ENCODE measurements at places on chromosomes 2 and 18.

- DNase-seq, result no peak
These were observed 11.0 kb upstream of the HK2 start for GRCh38 chr2:74822771-74823566.

DNA sequence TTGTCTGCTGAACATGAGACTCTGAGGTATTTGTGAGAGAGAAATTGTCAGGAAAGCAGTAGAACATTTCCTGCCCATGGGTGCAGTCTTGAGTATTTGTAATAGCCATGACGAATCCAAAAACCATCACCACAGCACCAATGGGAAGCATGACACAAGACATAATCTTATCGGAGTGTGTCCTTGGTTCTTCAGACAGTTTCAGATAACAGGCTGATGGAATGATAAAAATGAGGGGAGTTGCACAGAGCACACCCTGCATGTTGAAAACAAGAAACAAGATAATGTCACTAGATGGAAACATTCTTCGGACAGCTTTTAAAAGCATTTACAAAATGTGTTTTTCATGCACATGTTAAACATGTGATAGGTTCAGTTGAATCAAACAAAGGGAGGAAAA lies 56.9 kb downstream of the SLC38A11 start:
- DNase-seq, result no peak

DNA sequence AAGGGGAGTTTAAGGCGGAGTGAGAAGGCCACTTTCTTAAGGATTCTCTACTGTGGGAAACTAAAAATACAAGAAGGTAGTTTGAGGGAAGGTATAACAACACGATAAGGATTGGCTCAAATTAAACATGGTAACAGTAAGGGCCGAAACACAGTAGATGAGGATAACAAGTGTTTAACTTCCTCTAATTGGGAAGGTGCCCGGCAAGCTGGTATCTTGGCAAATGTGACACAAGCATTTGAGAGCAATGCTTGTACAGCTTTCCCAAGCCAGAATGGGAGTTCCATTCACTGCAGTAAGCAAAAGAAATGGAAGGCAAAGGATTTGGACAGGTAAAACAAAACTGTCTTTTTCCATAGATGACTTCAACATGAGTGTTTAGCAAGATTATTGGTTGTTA lies 19.8 kb downstream of the USP40 start:
- DNase-seq, result no peak

DNA sequence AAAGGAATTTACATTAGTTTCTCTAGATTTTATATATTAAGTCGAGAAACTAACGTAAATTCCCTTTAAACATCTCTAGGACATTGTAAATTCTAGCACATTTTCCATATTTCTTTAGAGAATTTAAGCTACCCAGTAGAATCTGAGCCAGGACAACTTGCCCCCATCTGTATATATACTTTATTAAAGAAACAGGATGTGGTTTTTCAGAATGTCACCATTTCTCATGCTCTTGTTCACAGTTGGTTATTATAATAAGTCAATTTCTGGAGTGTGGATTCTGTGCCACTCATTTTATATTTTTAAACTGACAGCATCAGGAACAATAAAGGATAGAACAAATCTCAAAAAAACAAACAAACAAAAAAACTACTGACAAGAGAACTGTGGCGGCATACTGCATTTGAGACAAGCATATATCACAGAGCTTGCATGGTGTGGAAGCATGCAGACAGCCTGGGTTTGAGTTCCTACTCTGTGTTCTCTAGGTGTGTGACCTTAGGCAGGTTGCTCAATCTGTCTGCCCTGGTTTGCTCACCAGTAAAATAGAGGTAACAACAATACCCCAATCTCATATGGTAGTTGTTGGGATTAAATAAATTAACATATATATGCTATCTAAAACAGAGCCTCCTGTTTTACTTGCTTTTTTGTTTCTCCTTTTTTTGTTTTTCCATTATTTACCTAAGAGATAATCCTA lies 61.4 kb upstream of the DNER start:
- DNase-seq, result peak; percentile 10

DNA sequence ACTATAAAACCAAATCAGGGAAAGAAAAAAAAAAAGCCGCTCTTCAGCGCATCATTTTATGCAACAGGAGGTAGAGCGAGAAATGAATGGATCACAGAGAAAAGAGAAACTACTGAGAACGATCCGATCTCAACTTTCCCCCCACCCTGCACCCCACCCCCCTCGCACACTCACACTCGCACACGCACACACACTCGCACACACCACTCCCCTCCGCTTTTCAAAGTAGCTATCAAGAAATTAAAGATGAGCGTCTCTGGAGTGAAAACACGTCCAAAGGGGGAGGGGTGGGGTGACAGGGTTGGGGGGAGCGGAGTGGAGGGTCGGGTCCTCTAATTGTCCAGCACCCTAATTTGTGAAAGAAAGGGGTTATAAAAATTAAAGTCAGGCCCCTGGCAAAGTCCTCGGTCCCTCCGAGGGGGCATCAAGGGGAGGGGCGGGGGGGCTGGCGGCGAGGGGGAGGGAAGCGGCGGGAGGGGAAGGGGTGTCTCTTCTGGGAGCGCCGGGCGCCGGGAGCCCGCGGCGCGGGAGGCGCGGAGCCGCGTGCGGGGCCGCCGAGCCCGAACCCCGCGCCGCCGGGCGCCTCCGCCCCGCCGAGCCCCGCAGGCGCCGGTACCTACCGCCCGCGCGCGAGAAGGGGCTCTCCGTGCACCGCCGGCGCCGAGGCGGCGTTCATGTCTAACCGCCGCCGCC lies 428 bp downstream of the TCF4 start:
- DNase-seq, result peak; percentile 38

GRCh38 chr18:56799756-56800155 lies 148.6 kb downstream of the WDR7 start:
- no peak for DNase-seq

DNA sequence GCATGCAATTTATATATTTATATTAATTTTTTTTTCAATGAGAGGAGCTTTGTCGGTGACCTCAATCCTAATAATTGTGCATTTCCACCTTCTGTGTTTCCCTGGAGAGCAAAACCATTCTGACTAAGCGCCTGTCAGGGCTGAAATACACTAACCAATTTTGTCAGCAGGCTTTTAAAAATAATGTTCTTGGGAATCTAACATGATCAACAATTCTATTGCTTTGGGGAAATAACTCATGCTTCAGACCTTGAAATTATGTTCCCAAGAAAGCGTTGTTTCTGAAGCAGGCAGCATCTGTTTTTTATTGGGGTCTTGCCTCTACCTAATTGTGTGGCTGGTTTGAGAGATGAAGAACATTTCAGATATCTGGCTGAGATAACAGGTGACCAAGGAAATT lies 129.1 kb upstream of the ALKAL2 start:
- no peak for DNase-seq

DNA sequence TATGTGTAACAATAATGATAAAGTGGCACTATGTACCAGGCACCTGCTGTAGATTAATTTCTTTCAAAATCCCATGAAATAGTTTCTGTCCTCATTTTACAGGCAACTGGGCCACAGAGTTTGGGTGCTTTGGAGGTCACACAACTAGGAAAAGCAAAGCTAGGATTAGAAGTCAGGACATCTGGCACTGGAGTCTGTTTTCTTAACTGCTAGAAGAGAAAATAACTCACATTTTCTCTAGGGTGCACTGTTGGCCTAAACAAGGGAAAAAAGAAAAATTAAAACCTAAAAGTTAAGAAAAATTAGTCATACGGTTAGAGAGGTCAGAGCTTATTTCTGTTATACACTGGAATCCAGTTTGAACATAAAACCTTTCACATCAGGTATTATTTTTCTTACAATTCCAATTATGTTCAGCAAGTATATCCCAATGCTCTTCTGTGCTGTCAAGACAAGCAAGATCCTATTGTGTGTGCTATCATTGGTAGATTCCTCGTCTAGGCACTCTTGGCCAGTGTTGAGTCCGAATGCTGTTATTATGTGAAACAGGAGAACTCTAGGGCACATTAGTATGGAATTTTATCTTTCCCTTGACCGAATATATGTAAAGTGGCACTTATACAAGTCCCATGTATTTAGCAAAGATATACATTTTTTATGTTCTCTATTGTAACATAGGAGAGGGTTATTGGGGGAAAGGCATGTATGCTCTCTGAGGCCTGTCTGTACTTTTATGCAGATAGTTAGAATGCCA lies 1.5 kb upstream of the OSGEPL1 start:
- DNase-seq, result peak; percentile 5

DNA sequence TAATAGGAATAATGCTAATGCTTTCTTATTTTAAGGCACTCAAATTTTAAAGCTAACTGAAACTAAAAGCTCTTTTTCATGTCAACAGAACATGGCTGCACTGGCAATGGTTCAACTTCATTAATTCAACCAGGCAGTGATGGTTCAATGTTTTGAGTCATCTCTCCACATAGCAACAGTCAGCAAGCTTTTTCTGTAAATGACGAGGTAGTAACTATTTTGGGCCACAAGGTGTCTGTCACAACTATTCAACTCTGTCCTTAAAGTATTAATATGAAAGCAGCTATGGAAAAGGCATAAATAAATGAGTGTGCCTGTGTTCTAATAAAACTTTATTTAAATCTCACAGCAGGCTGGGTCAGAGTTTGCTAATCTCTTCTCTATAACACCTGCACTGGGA lies 1425.6 kb upstream of the PIK3C3 start:
- DNase-seq, result no peak

GRCh38 chr18:45046228-45046627 lies 365.5 kb downstream of the SETBP1 start:
- DNase-seq, result no peak

DNA sequence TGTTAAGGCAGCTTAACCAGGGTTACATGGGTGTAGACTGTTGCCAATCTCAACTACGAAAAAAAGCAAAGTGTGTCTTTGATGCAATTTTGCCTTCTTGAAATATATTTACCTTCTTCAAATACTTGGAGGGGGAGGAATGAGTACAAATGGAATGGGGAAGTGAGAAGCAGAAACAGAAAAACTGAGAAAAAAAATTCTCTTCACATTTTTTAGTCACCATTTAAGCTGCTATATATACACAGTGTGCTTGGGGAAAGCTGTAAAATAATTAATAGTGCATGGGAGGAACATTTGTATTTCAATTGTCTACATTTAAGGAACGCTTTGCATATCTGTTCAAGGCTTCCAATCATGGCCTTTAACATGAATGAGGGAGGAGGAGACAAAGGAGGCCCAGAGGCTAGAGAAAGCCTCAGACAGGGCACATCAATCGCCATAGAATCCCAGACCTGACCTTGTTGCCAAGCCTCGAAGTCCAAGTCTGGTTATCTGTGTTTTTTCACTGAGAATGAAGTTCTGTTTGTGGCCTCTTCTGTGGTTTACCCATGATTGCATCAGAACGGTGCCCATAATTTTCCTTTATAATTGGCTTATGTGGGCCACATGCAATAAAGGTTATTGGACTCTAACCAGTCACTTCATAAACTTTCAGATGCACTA lies 158.6 kb downstream of the PIK3C3 start:
- no peak for DNase-seq

- DNase-seq, result peak; percentile 52
These were observed 148.9 kb downstream of the DTNB start for GRCh38 chr2:25524507-25524906.

DNA sequence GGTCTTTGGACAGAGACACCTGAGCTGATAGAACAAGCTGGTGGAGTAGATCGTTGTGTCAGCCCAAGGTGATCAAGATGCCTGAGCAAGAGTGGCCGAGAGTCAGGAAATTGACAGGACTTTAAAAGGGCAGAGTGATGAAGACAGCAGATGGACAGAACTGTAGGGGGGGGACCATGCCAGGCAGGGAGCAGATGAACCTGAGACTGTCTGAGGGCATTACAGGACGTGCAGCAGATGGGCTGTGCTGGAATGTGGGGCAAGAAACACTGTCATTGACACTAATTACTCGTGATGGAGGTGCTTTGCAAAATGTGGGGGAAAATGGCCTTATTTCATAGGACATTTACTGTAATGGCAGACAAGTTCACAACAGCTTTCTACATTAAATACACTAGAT lies 225.0 kb downstream of the THSD7B start:
- no peak for DNase-seq

DNA sequence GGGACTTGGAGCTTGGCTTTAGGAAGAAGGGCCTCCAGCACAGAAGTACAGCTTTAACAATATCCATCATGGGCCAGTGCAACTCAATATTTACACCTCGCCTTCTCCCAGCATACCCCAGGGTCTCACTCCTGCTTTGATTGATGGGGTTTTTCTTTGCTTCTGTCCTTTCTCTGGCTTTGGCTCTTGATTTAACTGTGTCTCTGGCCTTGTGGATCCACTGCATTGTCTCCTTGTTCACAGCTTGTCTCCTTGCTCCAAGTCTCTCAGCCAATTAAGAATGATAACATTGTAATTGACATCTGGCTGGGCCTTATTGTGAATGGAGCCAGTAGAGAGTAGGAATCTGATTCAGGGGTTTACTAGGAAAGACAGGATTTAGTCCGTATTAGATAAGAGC lies 1019.5 kb downstream of the TMEM182 start:
- no peak for DNase-seq

- DNase-seq, result no peak
These were observed 290.9 kb upstream of the SIX2 start for GRCh38 chr2:45300026-45300750.

- peak; percentile 78 for DNase-seq
These were observed 74.0 kb upstream of the MSH6 start for GRCh38 chr2:47708801-47709499.

GRCh38 chr18:48756511-48757226 lies 194.1 kb downstream of the SMAD7 start:
- DNase-seq, result peak; percentile 24

DNA sequence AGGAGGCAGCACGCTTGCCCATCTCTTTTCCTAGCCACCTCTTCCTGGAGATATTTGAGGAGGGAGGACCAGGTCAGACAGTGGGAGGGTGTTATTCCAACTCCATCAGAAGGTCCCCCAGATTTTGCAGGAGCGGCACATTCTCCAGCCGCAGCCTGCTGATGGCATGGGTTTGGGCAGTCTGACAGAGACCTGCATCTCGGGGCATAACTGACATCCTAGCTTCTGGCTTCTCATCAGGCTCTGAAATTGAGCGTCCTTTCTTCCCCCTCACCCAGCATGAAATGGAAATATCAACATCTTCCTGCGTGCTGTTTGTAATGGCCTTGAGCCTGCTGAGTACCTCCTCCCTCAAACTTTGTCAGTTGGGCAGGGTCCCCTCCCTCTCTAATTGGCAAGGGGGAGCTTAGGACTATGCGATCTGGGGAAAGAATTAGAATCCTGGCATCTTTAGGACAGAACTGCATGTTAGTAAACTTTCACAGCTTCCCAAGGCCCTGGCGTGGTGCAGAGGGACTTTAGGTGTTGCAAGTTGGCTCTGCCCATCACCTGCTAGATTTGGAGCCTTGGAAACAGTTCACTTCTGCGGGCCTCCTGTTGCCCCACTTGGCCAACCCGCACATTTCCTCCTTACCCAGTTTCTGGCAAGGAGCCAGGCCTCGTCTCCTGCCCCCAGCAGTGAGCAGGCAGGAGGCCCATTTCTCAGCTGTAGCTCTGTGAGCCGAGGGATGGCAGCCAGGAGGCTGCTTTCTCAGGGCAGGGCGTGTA lies 2.2 kb downstream of the ITM2C start:
- no peak for DNase-seq

DNA sequence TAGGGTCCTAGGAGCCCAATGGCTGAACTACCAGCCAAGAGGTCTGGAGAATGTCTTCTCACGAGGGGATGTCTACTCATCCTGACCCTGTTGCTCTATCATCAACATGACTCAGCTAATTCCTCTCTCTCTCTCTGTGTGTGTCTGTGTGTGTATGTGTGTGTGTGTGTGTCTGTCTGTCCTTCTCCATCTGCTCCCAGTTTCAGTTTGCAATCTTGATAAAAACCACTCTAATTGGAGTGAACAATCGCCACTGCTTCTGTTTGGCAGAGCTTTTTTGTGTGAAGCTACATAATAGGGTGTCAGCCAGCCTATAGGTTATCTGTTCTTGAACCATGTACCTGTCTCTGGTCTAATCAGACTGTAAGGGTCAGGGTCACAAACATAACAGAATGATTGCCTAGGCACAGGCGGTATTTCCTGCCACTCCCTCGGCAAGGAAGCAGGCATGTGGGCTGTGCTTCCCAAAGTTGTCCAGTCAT lies 219.8 kb downstream of the SH3BP4 start:
- DNase-seq, result no peak

All from GM12865 (cell line).